HS-27A (cell line): ENCODE measurements at places on chromosomes 16 and 17.

GRCh38 chr16:73054125-73054484 is 6.2 kb upstream of the ZFHX3 start:
- DNase-seq, result no peak

DNA sequence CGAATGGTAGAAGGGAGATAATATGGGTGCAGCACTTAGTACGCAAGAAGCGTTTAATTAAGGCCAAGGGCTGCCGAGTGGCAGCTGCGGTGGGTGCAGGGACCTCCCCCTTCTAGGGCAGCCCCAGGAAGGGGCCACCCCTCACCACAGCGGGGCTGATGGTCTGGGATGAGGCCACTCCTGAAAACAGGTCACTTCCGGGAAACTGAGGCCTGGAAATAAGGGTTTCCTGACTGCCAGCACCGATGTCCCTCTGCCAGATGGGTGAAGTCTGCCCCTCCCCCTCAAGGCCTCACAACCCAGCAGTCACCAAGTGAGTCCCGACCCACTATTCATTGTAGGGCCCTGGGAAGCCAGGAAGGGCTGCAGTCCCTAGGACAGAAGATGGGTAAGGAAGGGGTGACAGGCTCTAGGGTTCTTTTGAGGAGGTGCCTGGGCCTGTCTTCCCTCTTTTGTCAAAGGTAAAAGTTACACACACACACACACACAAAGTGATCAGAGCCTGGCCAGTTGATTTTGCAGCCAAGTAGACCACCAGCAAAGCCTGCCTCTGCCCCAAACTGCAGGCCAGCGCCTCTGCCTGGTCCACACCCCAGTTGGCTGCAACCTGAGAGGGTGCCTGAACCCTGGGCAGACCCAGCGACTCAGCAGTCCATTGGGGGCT is 12.5 kb downstream of the SREBF1 start:
- DNase-seq, result no peak

GRCh38 chr16:24971718-24972117 is 43.5 kb downstream of the ARHGAP17 start:
- DNase-seq, result no peak

GRCh38 chr17:70378076-70378475 is 208.7 kb downstream of the KCNJ2 start:
- DNase-seq, result no peak

GRCh38 chr17:48107137-48108055 is at the start of gene SNX11:
Gene SNX11 (plus strand): TSS chr17:48107766. CDS start chr17:48112044, 4,278 bp downstream.
- peak; percentile 63 for DNase-seq

GRCh38 chr16:23905027-23905426 is 69.2 kb downstream of the PRKCB start:
- DNase-seq, result peak; percentile 1

GRCh38 chr16:74449470-74449869 is 28.2 kb upstream of the CLEC18B start:
- DNase-seq, result no peak

- DNase-seq, result no peak
These were observed 8.5 kb upstream of the SIAH1 start for GRCh38 chr16:48393485-48394354.

DNA sequence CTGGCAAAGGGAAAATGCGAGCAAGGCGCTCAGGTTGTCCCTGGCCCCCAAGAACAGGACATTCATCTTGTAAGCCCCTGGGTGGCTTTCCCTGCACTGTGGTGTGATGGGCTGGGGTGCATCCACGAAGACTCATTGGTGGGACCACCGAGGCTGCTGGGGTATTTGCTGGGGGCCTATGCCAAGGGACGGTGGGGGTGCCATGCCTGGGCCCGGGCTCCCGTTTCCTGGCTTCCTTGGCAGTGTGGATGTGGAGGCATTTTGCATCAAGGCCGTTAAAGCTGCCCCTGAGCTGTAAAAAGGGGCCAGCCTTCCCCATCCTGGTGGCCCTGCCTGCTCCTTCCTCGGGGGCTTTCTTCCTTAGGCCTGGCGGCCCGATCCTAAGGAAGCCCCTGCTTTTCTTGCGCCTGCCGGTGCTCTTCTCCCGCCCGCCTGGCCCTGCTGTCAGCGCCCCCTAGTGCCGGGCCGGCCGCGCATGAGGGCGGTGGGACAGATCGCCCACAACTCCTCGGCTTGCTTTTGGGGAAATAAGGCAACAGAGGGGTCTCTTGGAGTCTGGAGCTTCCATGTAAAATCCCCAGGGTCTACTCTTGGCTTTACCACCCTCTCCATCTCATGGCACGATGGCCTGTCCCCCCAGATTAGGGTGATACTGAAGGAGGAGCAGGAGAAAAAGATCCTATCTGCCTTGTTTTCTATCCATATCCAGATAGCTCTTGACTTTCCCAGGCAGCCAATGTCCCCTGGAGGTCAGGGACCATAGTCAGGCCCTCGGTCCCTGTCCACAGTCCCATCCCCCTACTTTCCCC is 9.8 kb upstream of the TBX2 start:
- no peak for DNase-seq

- DNase-seq, result no peak
These were observed 3.2 kb upstream of the ARL6IP1 start for GRCh38 chr16:18804540-18804939.

DNA sequence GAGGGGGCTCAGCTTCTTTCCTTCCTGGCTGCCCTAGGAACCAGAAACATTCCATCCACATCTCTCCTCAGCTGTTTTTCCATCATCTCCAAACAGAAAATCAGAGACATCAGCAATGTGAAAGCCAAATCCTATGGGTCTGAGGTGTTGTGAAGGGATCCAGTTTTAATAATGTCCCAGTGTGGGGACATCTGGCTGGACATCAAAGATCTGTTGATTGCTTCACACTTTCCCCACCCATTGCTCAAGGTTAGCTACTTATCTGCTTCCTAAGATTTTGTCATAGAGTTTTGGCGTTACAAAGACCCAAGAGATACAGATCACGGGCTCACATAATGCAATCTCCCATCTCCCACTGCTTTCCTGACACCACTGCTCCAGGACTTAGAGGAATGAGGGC is 47.8 kb upstream of the AXIN2 start:
- DNase-seq, result no peak

DNA sequence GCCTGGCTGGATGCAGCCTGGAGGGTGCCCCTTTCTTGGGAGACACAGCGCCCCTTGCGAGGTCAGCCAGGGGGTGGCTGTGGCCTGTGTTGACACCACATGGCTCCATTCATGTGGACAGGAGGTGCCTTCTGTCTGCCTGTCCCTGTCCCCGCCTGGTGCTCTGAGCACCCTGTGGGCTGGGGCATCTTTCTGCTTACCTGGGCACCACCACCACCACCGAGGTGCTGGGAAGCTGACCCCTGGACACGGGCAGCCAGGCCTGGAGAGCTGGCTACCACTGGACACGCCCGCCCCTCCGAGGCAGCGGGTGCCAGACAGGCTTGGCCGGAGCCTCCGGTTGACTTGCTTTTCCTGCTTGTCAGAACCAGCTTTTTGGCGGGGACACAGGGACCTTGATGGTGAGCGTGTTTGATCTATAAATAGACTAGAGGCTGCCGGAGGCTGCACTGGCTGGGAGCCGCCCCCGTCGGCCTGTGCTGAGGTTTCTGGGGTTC is 121.3 kb upstream of the GSE1 start:
- DNase-seq, result no peak

GRCh38 chr17:80072410-80072809 is 29.0 kb upstream of the GAA start:
- no peak for DNase-seq

DNA sequence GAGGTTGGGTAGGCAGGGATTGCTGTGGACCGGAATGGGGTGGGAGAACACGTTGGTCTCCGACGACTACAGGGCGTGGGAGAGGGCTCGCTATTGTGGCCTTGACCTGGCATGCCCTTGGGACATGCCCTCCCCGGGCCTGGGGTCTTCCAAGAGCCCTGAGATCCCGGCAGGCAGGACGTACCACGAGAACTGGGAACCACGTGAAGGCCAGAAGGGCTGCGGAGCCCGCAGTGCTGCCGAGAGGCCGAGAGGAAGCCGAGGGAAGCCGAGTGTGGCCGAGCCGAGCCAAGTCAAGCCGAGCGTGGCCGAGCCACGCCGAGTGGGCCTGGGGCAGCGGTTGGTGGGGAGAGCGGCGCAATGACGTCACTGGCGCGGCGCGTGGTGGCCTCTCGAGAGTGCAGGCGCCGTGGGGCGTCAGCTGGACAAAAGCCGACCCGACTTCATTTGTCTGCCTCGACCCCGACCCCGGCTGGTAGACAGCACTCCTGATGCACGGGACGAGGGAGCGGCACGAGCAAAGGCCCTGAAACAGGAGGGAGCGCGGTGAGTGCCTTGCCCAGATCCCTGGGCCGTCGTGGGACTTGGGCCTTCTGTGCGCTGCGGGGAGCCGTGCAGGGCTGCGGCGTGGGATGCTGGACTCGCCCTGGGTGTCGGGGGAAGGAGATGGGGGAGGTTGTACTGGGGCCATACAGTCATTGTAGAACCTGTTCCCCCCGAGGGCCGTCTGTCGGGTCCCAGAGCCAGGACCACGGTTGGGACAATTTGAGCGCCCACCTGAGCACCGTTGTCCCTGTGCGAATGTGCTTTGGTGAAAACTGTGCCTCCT is 6.6 kb downstream of the SOCS1 start:
- no peak for DNase-seq

DNA sequence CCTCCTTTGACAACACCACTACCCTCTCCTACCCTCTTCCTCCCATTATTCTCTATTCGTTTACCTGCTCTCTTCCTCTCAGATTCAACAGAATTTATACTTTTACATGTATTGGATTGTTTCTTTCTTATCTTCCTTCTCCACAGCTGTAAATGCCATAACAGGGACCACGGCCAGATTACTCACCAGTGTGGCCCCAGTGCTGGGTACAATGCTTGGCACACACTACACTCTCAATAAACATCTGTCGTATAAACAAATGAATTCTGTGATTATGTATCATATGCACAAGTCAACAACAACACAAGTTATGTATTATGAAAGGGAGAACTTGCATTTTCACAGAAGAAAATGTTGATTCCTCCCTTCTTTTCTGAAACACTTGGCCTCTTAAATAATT is 20.0 kb downstream of the AARSD1 start:
- DNase-seq, result no peak

DNA sequence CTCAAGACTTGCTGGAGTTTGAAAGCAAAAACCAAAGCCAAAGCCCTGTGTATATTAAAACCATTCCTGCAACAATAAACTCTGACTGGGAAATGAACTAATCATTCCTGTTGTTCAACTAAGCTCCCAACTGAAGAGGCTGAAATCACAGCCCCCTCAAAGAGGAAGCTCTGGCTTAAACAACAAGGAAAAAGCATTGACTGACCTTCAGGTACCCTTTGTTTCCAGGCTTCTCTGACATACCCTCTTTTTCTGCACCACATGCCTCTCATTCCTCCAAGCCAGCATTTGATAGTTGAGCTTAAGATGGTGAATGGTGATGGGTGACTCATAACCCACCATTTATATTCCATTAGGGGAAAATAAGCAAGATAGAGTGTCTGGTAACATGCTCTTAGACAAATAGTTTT is 470.9 kb upstream of the SOX9 start:
- no peak for DNase-seq

DNA sequence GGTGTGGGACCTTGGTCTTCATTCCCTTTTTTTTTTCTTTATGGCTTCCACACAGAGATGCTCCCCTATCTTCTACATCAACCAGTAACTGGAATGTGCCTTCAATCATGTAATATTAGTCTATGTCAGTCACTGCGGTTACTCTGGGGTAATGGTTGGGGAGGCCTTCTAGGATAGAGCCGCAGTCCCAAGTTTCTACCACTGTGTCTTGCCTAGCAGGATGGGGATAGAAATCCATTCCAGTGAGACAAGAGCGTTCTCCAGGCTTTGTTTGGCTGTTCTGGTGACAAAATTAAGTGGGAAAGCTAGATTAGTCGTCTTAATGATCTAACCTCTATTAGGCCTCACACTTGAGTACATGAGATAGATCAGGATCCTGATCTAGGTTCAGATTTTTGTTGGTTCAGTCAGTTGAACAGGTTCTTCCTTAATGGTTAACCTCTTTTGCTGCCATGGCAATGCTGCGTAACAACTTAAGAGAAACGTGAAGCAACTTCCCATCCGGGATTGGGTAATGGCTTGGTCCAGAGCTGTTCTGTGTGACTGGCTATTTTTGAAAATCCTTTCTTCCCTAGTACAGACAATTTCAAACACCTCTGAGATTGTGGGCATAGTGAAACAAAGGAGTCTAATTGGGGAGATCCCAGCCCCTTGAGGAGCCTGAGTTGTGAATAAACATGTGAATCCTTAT is 8.7 kb downstream of the MSL1 start:
- DNase-seq, result no peak

DNA sequence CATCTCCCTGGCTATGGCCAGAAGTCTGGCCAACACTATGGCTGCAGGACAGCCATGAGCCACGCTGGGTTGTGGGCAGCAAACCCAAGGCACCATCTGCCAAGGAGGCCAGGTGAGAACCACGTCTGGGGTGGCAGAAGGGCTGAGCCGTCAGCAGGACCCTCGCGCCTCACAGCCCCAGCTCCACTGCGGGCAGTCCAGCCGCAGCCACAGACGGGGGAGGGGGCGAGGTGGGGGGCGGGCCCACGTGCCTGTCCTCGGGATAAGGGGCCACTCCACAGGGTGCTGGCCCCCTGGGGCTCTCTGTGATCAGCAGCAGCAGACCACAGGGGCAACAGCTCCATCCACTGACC is 6.5 kb upstream of the BAIAP2 start:
- DNase-seq, result no peak

DNA sequence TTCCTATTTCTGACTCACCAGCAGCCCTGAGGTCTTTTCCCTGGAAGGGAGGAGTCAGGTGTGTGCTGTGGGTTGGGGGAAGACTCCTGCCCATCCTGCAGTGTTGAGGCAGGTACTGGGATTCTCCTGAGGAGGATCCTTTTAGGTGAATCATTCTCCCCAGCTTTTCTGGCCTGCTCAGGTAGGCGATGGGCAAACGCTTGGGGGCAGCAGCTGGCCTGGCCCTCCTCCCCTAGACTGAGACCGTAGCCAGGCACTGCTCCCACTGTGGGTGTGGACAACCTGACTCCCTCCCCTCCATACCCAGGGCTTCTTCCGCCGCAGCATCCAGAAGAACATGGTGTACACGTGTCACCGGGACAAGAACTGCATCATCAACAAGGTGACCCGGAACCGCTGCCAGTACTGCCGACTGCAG is 15.1 kb downstream of the GJD3 start:
- no peak for DNase-seq

GRCh38 chr17:66930933-66931332 is 33.6 kb upstream of the CACNG4 start:
- DNase-seq, result no peak

DNA sequence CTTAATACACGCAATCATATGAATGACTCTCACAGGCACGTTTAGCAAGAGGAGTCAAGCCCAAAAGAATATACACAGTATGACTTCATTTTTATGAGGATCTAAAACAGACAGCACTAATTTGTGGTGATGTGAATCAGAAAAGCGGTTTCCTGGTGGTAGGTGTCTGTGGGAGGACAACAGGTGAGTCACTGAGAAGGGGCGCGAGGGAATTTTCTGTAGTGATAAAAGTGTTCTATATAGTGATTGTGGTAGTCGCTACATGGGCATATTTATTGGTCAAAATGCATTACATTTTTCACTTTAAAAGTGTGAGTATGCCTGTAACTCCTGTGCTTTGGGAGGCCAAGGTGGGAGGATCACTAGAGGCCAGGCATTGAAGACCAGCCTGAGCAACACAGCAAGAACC is 7.6 kb upstream of the TNRC6A start:
- DNase-seq, result no peak
